ENCODE measurements at places on chromosomes 7 and 10. TPM values are rescaled to one million over a fixed set of nuclear protein-coding genes. Genes with fewer than 3 reads are reported as not detected.
A peak's percentile ranks its signal among the peaks of the same experiment; 100 is the strongest.

COL28A1 gene
- total RNA-seq, result not detected

INSIG1 gene
- 108 TPM for total RNA-seq

- DNase-seq, result peak; percentile 91
Measured at GRCh38 chr10:31064348-31064747, 32.7 kb upstream of the ZNF438 start.

DNA sequence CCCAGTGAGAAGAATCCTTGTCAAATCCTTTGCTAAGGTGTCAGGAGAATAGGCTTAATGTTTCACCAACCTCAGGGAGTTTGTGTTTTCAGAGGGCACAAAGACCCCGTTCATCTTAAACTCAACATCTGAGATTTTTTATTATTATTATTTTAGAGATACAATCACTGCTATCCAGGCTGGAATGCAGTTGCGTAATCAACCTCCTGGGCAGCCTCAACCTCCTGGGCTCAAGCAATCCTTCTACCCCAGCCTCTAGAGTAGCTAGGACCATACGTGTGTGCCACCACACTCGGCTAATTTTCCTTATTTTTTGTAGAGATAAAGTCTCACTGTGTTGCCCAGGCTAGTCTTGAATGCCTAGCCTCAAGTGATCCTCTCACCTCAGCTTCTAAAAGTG lies 599.2 kb downstream of the KCNMA1 start:
- no peak for DNase-seq

DNA sequence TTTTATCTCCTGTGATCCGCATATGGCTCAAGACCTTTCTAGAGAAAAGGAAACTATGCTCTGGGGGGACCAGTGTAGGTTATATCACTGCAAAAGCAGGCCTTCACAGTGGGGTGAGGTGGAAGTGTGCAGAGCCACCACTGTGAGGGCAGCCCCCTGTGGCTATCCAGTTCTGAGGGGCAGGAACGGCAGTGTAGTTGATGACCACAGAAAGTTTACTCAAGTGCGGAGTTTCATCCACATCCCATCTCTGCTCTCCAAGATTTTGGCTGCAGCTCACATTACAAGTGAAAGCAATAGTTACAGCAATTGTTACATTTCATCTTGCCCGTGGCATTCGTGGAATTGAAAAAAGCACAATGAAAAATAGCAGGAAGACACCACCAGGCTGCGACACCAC lies 345.9 kb upstream of the GALNT17 start:
- no peak for DNase-seq

All from RPMI7951 (cell line).